ENCODE measurements at places on chromosomes 12 and 14. TPM values are rescaled to one million over a fixed set of nuclear protein-coding genes. Genes with fewer than 3 reads are reported as not detected.

Gene SMIM10L1
- total RNA-seq, result 6.4 TPM

Gene CLEC4D
- not detected for total RNA-seq

Gene RAD51B
- total RNA-seq, result 2.9 TPM

Gene COL2A1
- total RNA-seq, result under 0.01 TPM

Gene CEP290
- total RNA-seq, result 3.6 TPM

Gene KRT79
- total RNA-seq, result not detected

Gene FGD6
- total RNA-seq, result 4.0 TPM

Gene HSPB8
- 22.6 TPM for total RNA-seq

Gene ZDHHC22
- total RNA-seq, result not detected

Gene LPAR5
- total RNA-seq, result not detected

Gene MIP
- total RNA-seq, result not detected

Gene SP1
- 33.4 TPM for total RNA-seq

Gene ARMH4
- 1.6 TPM for total RNA-seq

Gene HCFC2
- 14.6 TPM for total RNA-seq

Gene TAS2R50
- total RNA-seq, result not detected

Gene TMPRSS12
- not detected for total RNA-seq

Gene ZNF641
- 13.7 TPM for total RNA-seq

Gene ANKRD33
- total RNA-seq, result not detected

Gene PTPN6
- total RNA-seq, result not detected

Gene OVCH1
- 0.17 TPM for total RNA-seq
